Thoracic aorta endothelial cell (primary cell): ENCODE measurements at places on chromosomes 16 and 17. TPM values are rescaled to one million over a fixed set of nuclear protein-coding genes. Genes with fewer than 3 reads are reported as not detected.

Gene CD300H
- not detected in 2 replicates for total RNA-seq

Gene CBX8
- total RNA-seq: 1.9 and 2.4 TPM in 2 replicates

Gene SGCA
- not detected in 2 replicates for total RNA-seq

Gene NPIPB6
- 3.3 TPM in 1 of 2 replicates, not detected in the other for total RNA-seq

Gene NECAB2
- 0.07 and 0.13 TPM in 2 replicates for total RNA-seq

Gene ZSWIM7
- 8.7 and 11.7 TPM in 2 replicates for total RNA-seq

Gene OTOP3
- total RNA-seq: not detected in 2 replicates

Gene RAB37
- 0.13 and 0.43 TPM in 2 replicates for total RNA-seq

Gene GP1BA
- not detected in 2 replicates for total RNA-seq

Gene FDXR
- total RNA-seq: 39.8 and 42.3 TPM in 2 replicates

Gene CAMKK1
- total RNA-seq: 3.2 and 4.9 TPM in 2 replicates

Gene TBC1D3I
- 0.14 and 1.1 TPM in 2 replicates for total RNA-seq

Gene PRDM7
- not detected in 2 replicates for total RNA-seq

Gene MYH2
- total RNA-seq: not detected in 2 replicates

Gene GAS2L2
- not detected in 2 replicates for total RNA-seq
